ENCODE measurements at places on chromosomes 6 and 20.

DNA sequence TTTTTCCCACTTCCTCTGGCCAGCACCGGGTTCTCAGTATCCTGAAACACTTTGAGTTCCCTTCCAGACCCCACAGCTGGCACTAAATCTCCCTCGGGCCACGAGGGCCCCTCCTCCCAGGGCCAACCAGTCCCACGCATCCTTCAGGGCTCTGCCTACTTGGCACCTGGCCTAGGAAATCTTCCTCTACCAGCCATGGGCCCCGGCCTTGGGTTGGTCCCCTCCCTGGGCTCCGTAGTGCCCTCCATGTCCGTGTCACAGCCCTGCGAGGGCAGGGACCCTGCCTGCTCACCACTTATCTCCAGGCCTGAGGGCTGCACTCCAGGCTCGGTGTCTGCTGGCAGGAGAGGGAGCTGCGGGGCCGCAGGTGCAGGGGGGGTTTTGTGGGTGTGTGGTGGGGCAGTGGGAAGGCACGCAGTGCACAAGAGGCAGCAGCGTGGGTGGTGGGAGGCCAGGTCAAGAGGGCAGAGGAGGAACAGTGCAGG lies 48.8 kb upstream of the CDH22 start:
- DNase-seq: no peak

DNA sequence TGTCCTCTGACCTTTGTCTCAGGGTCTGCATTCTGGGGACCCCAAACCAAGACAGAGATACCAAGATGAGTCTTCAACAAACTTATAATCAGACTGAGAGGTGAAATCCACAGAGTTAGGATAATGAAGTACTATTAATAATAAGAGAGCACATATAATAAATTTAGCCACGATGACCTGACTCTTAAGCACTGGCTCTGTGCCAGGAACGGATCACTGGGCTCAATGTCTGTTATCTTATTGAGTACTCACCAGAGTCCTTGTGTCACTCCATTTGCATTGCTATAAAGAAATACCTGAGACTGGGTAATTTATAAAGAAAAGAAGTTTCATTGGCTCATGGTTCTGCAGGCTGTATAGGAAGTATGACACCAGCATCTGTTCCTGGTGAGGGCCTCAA lies 18.9 kb upstream of the ITPR3 start:
- no peak for DNase-seq

- no peak for DNase-seq
These were observed 99.1 kb upstream of the MTHFD1L start for GRCh38 chr6:150766201-150766997.

DNA sequence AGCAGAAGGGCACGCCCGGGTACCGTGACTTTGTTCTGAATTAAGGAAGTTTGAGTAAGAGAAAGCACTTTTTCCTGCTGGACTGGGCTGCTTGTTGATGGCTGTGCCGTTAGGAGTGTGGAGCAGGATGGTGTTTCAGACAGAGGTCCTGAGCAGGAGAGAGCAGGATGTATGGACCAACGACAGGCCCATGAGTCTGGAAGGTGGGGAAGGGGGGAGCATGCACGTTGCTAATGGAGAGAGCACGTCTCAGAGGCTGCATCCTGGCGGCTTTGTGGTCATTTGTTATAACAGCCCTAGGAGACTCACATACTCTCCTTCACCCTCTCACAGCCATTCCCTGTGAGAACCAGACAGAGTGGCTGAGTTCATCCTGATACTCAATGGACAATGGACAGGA lies 56.8 kb downstream of the PHACTR3 start:
- DNase-seq: peak; percentile 8

DNA sequence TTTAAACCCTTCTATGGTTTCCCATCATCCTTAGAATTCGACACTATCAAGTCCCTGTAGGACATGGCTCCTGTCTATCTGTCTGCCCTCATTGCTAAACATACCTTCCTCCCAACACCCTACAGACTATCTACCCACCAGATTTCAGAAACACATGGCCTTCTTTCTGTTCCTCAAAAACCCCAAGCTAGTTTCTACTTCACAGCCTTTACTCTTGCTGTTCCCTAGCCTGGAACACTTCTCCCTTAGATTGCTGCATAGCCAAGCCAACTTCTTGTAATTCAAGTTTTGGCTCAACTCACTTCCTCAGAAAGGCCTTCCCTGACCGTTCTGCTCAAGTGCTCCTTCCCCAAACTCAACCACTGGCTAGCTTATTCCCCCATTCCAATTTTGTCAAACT lies 156.2 kb downstream of the BTBD9 start:
- DNase-seq: no peak

DNA sequence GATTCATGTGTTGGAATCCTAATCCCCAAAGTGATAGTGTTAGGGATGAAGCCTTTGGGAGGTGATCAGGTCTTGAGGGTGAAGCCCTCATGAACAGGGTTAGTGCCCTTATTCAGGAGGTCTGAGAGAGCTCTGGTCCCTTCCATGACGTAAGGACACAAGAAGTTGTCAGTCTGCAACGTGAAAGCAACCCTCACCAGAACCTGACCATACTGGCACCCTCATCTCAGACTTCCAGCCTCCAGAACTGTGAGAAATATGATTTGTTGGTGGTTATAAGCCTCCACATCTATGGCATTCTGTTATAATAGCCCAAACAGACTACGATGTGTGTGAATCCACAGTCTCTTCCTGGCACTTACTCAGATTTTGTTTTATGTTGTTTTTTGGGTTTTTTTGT lies 90.7 kb downstream of the TRERF1 start:
- no peak for DNase-seq

DNA sequence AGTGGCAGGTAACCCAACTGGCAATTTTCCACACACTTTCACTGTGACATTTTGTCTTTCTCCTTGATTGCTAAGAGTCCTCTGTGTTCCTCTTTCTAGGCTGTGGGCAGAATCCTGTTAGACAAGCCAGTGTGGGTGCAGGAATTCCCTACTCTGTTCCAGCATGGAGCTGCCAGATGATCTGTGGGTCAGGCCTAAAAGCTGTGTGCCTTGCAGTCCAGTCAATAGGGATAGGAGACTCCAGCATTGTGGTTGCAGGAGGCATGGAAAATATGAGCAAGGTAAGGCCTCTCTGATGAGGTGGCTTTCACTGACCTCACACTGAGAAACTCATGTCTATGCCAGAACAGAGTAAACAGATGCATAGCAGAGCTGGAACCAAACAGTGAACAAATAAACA lies 5.1 kb downstream of the ACAT2 start:
- DNase-seq: no peak

DNA sequence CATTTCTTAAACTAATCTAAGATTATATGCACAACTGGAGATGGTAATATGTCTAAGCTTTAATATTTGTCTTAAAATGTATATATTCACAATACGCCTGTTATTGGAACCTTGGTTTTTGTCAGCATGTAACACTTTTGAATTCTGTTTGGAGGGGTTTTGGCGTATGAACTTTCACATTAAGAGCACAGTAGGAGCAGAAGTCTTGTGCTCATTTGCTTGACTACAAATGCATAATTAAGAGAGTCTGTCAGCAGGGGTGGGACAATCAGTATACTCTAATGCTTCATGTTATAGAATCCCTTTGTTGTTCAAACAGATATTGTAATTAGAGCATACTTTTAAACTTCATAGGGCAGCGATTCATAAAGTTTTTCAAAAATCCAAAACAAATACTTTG lies 112.8 kb downstream of the QKI start:
- DNase-seq: no peak

GRCh38 chr20:15188415-15188814 lies 851.0 kb upstream of the FLRT3 start:
- DNase-seq: no peak

DNA sequence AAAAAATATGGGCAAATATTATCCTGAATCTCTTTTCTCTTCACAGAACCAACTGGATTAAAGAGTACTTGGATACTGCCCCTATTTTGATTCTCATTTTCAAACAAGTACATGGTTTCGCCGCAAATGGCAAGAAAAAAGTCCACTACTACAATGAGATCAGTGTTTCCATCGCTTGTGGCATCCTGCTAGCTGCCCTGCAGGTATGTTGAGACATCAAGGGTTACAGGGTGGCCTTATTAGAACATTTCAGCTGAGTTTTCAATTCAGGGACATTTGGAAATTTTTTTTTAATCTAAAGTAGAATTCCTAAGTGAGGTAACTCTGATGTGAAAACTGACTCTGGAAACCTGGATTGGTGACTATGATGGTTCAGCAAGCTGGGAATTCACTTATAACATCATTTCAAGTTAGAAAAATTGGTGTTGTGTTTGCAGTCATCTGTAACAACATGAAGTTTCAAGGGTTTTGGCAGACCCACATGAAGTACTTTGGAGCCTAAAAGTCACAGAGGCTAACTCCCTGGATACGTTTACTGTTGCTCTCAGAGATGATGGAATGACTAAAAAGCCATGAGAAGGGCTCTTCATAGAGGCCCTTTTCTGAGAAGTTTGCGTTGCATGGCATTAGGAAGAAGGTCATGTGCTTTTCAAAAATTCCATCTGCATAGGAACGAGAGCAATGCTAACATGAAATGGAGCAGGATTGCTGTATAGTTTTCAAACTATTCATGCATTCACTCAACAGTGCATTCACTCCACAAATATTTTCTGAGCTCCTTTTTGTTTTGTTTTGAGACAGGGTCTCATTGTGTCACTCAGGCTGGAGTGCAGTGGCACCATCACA lies 25.5 kb downstream of the IYD start:
- no peak for DNase-seq

DNA sequence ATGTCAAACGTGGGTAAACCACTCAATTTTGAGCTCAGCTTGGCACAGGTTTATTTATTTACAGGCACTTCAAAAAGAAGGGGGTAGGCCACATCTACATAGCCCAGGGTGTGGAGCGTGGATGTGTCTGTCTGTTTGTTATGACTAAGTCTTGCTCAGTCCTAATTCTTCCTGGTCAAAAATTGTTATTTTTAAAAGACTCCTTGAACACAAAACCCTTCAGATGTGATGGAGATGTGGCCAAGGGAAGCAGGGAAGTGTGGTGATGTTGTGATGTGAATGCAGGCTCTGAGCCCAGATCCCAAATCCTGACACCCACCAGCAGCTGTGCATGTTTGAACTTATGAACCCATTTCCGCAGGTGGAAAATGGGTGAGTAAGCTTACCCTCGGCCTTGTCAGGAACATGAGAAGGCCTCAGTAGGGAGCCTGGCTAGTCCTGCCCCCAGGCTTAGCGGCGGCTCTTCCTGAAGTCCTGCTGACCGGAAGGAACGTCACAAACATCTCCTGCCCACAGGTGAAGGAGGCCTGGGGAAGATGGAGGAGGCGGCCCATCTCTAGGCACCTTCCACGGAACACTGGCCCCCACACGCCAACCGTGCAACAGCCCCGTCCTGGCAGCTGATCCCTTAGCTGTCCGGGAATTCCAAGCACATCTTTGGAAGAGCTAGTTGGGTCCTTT lies 119.7 kb downstream of the MYLK4 start:
- no peak for DNase-seq

GRCh38 chr6:6546318-6547109 lies 42.0 kb upstream of the LY86 start:
- no peak for DNase-seq

DNA sequence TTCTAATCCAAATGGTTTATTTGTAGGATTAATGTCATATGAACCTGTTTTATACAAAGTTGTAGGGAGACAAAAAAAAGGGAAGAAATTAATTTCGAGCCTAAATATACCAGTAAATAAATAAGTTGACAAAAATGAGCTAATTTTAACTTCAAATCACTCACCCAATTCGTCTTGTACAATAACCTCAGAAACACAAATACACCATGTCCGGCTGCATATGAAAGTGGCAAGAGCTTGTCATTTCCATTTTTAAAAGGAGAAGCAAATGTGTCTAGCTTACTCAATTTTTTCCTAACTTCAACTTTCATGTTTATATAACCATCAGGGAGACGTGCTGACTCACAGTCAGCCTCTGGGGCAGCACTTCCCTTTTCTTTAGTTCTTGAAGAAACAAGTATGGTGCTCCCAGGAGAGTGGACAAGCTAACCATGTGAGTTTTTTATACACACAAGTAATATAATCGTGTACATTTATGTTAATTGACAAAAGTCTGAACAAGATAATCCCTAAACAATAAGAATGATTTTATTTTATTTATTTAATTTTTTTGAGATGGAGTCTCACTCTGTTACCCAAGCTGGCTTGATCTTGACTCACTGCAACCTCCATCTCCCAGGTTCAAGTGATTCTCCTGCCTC lies 55.5 kb upstream of the SGK1 start:
- DNase-seq: no peak

DNA sequence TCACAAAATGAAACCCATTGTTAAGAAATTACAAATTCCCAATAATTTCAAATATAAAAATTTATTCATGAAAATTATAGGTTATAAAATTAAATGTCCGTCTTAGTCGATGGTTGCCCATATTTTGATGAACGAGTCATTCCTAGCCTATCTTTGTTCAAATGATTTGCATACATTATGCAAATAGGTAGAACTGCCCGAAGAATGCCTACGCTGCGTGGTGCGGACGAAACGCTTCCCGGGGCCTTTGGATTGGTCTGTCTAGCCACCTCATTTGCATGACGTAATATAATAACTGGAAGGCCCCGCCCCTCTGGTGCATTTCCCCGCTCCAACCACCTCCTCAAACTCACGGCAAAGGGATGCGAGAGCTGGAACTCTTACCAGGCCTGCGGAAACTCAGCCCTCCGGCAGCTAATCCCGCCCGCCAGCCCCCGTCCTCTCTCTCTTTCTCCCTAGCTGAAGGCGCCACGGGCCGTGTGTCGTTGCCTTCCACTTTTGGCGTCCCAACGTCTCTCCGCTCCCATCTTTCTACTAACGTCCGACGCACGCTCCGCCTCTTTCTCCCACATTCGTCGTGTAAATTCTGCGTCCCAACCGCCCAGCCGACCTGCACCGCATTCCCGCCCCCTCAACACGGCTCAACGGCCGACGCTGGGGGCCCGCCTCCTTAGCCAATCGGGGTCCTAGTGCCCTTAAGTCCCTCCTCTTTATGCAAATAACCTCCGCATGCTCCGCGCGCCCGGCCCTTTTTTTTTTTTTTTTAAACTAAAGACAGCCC lies 520 bp upstream of the PRRC2A start:
- DNase-seq: peak; percentile 99

DNA sequence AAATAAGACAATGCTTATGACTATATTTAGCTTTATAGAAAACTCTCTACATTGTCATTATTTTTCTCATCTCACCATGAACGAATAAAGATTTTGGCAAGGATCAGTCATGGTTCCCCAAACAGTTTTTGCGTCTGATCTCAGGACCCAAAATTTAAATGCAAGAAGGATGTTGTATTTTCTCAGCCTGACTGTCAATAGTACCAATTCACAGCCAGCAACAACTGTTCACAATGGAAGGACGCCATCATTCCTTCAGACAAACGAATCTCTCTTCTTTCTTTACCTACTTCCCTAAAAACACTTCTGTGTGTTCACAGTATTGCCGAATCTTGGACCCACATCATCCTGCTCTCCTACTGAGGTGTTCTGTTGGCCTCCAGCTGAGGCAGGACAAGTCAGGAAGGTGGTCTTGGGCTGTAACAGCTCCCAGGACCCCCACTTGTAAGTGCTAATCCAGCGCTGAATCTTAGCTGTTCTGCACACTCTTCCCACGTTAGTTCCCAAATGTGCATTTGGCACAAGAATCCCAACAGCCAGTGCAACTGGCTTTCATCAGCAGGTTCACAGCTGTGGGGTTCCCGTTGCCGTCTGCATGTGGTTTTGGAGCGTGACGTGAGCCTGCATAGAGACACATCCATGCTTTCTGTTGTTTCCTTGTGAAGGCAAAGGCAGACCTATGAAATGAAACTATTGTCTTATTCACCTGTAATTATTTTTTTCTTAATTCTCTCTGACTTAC lies 600.0 kb downstream of the QKI start:
- no peak for DNase-seq

- DNase-seq: no peak
These were observed 16.3 kb upstream of the REV3L start for GRCh38 chr6:111499269-111499793.

All from activated CD8-positive, alpha-beta memory T cell treated with anti-CD3 and anti-CD28 coated beads, Interleukin-2, amount 10 ng/mL, durations not matched to agents 7 days and 5 days (primary cell).